DND-41 (cell line): ENCODE measurements at places on chromosomes 11 and 22.

GRCh38 chr22:20064140-20064480, 15.9 kb upstream of the DGCR8 start:
- no peak for DNase-seq

DNA sequence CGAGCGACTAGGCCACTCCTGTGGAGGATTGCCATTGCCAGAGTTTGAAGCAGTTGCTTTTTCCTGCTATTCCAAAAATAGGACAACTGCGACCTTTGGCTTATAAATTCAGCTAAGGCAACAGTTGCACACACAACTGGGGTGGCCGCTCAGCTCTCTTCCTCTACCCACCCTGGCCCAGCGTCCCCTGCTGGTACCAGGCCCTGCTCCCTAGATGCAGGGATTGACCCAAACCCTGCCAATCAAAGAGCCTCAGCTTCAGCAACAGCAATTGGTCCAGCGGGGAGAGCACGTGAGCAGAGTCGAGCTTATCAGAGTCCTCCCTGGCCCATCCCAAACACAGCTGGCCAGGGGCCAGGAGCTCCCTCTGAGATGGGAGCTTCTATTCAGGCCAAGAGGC, 22.0 kb upstream of the CABP2 start:
- DNase-seq, result peak; percentile 36

DNA sequence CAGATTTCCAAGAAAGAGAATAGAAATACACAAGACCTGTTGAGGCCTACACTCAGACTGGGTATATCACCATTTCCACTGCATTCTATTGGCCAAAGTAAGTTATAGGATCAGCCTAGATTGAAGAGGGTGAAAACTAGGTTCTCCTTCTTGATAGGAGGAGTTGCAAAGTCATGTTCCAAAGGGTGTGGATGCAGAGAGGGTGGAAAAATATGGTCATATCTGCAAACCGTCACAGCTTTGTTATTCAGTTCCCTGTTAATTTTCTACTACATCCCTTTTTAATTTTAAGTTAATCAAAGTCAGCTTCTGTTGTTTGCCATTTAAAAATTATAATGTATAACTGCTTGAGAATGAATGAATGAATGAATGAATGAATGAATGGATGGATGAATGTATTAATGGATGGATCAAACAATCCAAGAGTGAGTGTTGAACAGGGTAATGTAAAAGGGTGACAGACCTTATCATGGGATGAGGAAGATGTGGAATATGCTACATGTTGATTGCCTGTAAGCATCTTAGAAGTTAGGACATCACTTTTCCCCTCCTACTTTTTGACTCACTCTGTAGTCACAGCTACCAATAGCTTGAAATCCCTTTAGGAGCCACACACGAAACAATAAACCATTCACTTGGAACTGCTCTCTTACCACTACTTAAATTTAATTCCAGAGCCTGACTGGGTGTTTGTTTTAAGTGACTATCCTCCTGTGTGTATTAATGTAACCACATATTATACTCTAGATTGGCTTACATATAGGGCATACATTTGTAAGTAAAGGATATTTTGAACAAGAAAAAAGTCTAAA, 121.5 kb downstream of the CCDC34 start:
- DNase-seq, result no peak

- no peak for DNase-seq
These were observed 1.5 kb upstream of the GRAMD4 start for GRCh38 chr22:46618667-46619066.

GRCh38 chr11:114386545-114386944, 13.8 kb downstream of the C11orf71 start:
- no peak for DNase-seq

GRCh38 chr11:20444535-20444934, 57.0 kb downstream of the PRMT3 start:
- no peak for DNase-seq

GRCh38 chr11:12715941-12716340, 41.7 kb downstream of the TEAD1 start:
- DNase-seq, result no peak

GRCh38 chr22:21796863-21797262, 61.3 kb upstream of the YPEL1 start:
- no peak for DNase-seq

DNA sequence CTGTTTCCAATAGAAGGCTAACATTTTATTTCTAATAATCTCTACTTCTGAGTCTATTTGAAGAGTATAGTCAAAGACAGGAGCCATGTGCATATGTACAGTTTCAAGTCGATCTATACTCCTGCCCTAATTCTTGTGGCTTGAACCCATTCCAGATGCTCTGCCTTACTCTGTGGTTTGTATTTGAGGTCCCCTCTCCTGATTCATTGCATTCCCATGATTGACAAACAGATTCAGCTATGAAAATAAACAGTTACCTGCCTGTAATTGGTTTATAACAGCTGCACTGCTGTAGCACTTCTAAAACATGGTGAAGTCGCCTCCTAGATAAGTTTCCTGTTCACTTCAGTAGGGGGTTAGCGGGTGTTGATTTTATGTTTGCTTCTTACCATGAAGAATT, 138.7 kb downstream of the SOX6 start:
- DNase-seq, result no peak
